ENCODE measurements at places on chromosomes 6 and 20.

DNA sequence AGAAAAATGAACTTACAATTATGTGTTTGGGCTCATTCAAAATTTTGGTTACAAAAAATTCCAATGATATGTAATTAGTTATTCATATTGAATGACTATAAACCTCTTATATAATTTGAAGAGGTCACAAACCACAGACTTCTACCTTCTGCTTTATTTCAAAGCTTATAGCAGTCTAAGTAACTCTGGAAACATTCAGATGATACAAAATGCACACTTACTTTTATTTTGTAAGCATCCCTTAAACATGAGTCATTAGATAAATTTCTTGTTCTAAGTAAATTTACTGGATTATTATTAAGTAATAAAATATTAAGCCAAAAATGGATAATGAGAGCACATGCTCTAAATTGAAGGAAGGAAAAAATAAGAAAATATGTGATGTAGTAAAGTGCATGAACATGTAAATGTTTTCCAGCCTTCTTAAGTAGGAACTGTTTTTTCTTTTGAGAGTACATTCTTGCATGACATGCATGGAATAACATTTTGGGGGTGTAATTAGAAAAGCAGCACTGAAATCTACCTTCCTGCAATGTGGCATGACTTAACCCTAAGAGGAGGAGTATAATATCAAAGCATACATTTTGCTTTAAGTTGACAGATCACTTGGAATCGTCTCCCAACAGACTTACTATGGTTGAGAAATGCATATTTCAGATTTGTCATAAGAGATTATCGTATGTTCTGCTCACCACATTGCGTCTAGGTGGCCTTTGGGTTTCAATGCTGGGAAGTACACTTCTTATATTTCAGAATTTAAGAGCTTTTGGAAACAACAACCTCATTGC, 372.7 kb upstream of the HSF2 start:
- peak; percentile 88 for ATAC-seq

DNA sequence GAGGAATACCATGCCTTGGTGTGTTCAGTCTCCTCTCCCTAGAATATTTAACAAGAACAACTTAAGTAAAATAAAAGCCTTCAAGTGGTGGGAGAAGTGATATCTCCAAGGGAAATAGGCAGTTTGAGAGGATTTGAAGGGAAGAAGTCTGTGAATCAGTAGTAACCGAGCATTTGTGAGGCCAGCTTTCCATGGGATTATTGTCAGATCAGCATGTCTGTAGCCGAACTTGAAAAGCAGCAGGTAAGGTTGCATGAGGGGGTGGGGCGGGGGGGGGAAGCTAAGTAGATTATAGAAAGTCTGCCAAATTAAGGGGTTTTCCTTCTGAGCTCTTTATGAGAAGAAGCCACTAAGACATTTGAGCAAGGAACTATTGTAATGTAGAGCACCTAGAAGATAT, 92.6 kb downstream of the GRIK2 start:
- no peak for ATAC-seq

- ATAC-seq: peak; percentile 94
These were observed at the start of gene CARMIL1 for GRCh38 chr6:25278914-25279747. CARMIL1 (plus strand) TSS chr6:25279374; CDS start chr6:25279796, 422 bp downstream.

- ATAC-seq: no peak
These were observed 50.5 kb downstream of the SCAND1 start for GRCh38 chr20:35903843-35904242.

DNA sequence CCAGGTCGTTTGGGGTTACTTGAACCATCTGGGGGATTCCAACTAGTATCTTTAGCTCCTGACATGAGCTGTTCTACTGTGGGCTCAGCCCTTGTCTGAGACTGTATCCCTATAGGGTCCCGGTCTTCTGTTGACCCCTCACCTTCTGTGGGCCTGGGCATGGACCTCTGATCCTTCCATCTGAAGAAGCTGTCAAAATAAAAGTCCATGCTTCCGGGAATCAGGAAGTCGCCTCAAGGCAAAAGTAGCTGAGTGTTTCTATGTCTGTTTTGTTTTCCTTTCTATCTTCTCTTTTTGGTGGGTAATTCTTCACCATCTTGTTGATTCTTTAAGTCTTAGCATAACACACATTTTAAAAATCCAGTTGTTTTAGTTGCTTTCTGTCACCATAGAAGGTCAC, 30.3 kb downstream of the ITPR3 start:
- no peak for ATAC-seq

DNA sequence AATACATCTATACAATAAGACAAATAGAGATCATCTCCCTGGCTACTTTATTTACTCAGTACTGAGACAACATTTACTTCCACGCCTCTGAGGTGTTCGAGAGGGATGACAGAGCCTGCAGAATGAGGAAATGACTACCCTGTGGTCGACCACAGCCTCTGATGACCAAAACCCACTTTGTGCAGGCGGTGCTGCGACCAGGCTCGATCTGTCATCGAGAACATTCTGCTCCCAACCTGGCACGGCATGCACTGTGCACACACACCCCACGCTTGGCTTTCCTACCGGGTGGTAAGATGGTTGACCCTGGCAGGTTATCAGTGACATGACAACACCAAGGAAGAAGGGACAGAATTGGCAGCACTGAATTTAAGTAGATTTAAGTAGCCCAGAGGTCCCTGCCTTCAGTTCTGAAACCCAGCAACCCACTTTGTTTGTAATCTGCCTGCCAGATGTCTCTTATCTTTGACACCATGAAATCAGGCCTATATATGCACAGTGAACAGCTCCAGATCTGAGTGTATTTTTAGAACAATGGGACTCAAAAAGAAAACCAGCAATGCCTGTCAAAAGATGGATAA, 42.6 kb downstream of the TTI1 start:
- ATAC-seq: no peak

DNA sequence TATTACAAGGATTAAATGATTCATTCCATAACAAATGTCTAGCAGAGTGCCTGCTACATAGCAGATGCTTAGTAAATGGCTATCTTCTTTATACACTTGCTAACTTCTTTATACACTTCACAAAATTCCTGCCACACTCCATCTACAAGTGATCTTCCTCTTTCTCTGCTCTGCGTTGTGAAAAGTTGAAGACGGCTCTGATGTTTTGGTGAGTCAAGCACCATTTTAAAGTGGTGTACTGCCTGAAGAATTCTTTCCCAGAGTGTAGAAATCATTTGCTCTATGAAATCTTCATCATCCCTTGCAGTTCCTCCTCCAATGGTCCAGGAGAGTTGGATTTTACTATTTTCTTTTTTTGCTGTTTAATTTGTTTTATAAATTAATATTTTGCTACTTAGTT, 74.9 kb downstream of the TNFAIP3 start:
- no peak for ATAC-seq

DNA sequence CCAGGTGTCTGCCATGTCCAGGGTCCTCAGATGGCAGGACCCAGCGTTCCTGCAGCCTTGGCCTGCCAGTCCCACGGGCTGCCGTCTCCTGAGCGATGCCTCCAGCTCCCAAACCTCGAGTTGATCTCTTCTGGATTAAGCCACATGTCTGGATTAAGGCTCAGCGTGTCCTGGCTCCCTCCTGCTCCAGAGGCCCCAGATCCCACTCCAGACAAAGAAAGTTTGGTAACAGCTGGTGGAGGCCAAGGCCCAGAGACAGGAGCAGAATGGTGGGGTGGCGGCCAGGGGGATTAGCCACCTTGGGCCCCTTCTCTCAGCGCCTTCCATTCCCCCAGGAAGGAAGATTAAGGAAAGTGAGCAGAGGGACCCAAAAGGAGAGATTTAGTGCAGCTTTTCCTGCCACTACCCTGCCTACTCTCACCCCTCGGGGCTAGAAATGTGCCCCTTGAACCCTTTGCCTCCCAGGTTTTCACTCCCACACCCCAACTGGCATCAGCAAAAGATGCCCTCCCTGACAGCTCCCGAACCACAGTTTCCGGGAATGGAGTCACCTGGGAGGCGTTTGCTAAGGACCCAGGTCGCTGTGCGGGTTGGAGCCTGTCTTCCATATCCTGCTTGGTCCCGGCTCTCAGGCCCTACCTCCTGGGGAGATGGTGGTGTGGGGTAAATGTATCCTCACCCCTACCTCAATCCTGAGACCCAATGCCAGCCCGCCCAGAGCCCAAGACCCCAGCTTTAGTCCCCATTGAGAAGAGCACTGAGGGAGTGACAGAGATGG, 6.9 kb downstream of the SPDEF start:
- no peak for ATAC-seq

- ATAC-seq: no peak
These were observed 242.5 kb upstream of the ZFP64 start for GRCh38 chr20:52434041-52434425.

DNA sequence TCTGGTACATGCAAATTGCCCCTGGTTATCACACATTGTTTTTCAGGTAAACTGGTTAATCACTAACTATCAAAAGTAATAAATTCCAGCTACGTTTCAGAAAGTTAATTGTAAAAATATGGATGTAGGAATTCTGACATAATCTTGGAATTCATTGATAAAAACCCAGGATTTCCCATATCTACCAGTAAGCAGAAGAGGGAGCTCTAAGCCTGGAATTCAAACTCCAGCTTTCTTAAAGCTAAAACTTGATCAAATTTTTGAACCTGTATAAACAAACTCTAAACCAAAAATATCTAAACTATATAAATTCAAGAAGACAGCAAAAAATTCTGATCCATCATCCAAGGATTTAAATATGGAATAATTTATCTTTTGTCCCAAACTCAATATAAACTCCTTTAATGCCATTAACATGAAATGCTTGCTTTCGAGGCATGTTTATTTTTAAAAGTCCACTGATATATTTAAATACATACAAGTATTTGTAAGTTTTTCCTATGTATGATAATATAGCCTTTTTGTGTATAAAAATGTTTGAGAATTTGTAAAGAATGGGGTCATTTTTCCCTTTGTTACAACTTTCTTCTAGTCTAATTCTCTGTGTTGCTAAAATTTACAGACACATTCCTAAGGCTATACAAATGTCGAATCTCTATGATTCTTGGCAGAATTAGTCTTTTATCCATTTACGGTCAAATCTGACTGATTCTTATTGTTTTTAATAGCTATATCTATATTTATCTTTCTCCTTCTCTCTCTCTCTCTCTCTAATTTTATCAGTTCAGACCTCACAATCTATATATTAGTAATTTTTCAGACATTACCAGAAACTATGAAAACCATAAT, 91.4 kb upstream of the RNF217 start:
- ATAC-seq: peak; percentile 50

- no peak for ATAC-seq
These were observed 29.8 kb downstream of the PDYN start for GRCh38 chr20:1964061-1964460.

DNA sequence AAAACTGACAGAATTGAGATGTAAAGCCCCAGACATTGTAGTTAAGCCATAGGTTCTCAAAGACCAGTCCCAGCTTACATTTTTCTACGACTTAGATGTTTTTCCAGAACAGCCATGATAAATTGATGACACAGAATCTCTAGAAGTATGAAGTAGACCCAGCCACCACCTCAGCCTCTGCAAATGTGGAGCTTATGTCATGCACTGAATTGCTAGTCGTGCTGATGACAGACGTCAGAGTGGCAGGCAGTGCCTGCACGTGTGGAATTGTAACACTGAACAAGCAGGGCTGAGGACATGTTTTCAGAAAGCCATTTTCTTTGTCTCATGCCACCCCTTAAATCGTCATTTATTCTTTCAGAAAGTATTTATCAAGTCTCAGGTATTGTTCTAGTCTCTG, 72.4 kb upstream of the TMEM181 start:
- ATAC-seq: peak; percentile 24

DNA sequence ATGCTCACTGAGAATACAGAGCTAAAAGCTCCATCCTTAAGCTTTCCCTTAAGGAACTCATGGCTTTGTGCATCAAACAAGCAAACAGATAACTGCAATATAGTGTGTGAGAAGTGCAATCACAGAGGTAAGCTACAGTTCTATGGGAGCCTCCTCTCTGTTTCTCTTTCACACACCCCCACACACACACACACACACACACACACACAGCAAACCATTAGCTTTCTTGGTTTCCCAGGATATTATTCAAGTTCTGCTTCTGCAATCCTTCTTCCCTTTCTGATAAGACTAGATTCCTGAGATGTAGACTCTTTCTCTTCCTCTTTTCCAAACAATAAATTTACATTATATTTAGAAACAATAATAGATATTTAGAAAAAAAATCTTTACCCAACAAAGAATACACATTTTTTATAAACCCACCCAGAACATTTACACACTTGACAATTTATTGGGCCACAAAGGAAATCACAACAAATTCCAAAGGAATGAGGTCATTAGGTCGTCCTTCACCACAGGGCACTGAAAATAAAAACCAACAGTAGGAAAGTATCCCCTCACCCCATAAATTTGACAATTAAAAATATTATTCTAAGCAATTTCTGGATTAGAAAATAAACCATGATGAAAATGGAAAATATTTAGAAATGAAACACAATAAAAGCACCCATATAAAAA, 9.3 kb upstream of the GFOD1 start:
- no peak for ATAC-seq

GRCh38 chr6:17656644-17657043, 50.1 kb downstream of the NUP153 start:
- ATAC-seq: no peak

DNA sequence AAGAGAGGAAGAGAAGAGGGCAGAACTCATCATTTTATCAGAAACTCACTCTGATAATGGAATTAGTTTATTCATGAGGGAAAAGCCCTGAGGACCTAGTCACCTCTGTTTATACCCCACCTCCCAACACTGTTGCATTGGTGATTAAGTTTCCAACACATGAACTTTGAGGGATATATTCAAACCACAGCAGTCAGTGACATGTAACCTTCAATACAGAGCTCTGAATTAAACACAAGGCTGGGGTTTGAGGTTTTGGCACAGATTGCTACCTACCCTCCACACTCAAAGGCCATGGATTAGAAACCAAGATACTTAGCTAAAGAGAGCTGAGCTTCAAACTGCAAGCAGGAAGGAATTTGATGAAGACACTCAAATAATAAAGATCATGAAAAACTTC, 48.5 kb upstream of the MOCS1 start:
- no peak for ATAC-seq

GRCh38 chr6:130937942-130938604, 110.9 kb downstream of the SMLR1 start:
- no peak for ATAC-seq

GRCh38 chr6:36130667-36131510, 576 bp downstream of the MAPK13 start:
- peak; percentile 7 for ATAC-seq

GRCh38 chr6:5677219-5678000, 329.3 kb downstream of the NRN1 start:
- no peak for ATAC-seq

DNA sequence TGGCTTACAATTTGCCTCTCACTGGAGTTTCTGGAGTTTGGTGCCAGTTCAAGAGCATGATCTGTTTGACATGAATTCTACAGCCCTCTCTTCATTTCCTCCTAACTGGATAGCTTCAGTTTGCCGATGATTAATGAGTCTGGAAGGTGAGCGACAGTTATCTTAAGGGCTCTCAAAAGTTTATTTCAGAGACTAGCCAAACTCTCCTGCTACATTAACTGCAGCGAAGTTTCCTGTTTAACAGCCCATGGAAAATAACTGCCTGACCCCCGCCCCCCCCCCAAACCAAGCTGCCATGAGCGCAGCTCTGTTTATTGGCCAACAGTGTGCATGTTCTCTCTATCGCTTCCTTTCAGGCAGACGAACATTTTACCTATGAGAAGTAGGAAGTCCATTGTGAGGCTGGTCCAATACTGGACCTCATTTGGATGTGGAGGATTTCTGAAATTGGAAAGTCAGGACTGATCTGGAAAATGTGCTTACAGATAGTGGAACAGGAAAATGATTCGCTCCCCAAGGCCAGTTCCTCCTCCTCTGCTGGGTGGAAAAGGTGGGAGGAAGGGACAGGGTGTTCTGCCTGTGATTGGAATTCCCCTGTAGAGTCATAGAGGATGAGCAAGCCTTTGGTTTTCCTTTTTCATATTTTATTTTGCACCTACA, 522.2 kb upstream of the JAG1 start:
- ATAC-seq: peak; percentile 59
